ENCODE measurements at places on chromosomes 3 and 15.

GRCh38 chr3:180311242-180311641, 274.5 kb upstream of the PEX5L start:
- no peak for DNase-seq

DNA sequence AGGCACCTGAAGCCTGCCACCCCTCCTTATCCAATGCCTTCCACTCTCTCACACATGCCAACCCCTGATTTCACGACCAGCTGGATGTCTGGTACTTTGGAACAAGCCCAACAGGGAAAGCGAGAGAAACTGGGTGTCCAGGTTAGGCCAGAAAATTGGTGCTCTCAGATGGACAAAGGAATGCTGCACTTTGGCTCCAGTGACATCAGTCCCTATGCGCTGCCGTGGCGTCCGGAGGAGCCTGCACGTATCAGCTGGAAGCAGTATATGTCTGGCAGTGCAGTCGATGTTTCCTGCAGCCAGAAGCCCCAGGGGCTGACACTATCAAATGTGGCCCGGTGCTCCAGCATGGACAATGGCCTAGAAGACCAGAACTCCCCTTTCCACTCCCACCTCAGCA, 45.2 kb downstream of the CDAN1 start:
- no peak for DNase-seq

DNA sequence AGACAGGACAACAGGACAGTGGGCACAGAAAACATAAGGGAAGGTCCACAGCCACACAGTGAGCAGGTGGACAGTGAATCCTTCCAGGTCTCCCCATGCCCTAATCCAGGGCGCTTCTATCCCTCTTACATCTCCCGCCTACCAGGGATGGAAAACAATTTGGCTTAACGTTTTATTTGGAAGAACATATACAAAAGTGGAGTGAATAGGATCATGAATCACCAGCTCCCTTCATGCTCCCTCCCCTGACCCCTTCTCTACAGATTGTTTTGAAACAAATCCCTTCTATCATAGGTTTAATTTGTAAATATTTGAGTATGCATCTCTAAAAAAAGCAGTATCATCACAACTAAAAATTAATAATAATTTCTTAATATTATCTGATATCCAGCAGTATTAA, 52.5 kb downstream of the CLDN11 start:
- no peak for DNase-seq

DNA sequence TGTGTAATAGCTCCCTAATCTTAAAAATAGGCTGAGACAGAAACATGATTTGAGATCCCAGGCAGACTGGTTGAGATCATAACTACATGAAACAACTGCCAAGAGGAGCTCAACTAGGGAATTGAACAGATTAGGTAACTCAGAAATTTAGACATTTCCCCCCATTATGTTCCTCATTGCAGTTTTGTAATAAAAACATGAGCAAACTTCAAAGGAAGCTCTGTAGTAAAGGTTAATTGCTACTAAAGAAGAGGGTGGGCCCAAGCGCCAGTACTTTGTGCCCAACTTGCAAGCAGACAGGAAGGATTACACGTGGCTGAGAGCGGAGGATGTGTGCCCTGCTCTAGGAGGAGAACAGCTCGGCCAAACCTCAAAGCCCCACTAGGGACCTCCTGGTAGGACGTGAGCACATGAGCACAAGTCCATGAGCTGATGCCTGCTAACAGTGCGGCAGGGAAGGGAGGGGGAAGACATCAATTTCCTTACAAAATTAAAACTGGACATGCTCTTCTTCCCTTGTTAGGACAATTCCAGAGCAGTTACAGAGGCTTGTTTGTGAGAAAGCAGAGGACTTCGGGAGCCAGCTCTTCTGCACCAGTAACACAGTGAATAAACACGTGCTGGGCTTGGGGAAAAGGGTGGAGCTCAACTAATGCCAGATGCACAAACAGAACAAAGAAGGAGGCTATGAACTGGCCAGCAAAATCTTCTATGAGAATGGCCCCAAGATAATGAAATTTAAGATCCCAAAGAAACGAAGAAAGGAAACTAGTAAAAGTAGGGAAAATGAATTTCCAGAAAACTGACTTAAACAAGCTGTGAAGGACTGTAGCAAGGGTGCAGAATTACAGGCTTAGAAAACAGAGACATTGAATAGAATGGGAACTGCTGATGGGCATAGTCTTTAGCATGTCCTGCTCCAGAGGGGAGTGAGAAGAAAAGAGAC, 275.5 kb downstream of the MECOM start:
- no peak for DNase-seq

GRCh38 chr15:25670025-25670554, 193.0 kb downstream of the ATP10A start:
- no peak for DNase-seq

Data from NCI-H187 treated with DMSO at 0.1 percent for 48 hours (cell line).